HFFc6 (cell line): ENCODE measurements at places on chromosomes 11 and 22. TPM values are rescaled to one million over a fixed set of nuclear protein-coding genes. Genes with fewer than 3 reads are reported as not detected.

DNA sequence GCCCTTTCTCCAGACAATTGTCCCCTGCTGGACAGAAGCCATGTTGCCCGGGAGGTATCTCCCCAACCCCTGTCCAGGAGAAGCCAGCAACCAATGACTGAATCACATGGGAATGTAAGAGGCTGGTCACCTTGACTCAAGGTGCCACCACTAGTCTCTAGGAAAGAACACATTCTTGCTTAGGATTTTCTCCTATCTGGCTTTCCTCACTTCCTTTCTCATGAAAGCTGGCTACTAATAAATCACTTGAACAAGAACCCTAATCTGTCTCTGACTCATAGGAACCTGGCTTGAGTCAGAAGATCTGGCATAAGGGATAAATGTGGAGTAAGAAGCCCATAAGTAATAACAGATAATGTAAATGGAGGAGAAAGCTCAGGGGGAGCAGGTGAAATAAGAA, 101.4 kb upstream of the C11orf87 start:
- peak; percentile 40 for DNase-seq

DNA sequence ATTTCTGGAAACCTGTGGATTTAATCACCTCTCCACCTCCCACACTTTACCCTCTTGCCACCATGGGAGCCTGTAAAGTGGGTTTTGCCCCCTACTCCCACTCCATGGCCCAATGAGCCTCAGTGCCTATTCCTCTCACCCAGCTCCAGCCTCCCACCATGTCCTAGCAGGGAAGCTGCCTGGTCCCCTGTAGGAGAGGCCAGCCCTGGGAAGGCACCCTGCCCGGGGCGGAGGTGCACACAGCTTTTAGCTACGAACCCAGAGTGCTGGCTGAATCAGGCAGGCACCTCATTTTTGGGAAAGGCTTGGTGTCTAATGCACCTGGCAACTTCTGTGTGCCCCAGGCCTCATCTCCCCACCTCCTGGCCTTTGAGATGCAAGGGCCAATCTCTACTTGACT, 35.8 kb upstream of the ALX4 start:
- no peak for DNase-seq

DNA sequence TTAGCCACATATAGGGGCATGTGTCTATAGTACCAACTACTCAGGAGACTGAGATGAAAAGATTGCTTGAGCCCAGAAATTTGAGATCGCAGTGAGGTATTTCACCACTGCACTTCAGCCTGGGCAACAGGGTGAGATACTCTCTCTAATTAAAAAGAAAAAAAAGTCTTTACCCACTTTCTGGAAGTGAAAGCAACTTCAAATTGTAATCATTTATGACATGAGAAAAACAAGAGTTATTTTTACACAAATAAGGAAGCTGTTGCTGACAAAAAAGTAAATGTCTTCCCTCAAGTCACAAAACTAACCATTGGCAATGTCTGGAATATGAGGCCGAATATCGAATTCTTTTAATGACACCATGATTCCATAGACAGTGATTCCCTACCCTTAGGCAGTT, 71.4 kb downstream of the GLYATL1 start:
- DNase-seq: no peak

DNA sequence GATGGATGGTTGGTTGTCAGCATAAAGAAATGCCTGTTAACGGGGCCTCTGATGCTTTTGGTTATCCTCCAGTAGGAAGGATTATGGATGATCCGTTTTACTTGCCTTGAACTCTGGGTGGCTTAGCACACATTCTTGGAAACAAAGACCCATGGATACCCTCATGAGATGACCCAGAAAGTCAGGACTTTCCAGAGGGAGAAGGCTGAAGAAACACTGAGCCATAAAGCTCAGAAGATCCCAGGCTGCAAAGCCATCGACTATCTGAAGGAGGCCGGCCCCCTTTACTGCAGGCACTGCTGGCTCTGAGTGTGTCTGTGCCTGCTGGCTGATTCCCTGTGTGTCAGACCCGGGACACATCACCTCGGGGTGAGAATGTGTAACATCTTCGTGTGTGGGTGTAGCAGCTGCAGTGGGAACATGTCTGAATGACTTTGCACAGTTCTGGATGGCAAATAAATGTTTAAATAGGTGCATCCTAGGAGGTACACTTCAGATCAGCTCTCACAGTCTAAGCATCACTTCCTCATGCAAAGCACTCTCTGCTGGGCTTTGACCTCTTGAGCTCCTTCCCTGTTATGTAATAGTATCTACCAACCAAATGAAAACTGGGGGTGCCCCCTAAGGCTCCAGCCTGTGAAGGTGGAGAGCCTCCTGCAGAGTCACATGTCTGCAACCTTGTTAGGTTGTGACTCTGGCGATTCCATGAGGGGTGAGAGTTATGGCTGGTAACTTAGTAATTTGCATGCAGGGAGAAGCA, 1084.9 kb downstream of the TBC1D22A start:
- DNase-seq: no peak

DNA sequence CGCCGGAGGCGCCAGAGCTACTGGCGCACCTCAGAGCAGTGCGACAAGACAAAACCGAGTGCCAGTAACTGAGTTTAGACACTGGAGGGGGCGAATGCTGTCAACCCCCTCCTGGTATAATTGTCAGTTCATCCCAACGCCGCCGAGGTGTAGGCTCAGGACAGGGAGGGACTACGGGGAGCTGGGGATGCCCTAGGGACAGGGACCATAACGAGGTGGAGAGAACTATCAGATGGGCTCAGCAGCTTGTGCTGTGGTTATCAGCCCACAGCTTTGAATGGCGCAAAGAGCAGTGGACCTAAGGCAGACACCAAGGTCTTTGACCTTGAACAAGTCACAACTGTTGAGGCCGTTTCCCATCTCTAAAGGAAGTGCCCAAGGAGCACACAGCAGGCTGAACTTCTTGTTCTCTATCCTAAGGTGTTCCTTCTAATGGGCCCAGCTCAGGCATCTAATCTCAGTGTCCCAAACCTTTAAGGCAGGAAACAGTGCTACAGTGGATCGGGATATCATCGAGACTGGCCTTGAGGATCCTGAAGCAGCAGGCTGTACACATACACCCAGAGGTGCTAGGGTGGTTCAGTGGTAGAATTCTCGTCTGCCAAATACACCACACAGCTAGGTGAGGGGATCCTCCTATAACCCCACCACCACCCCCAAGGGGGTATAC, 958 bp upstream of the TUT1 start:
- DNase-seq: no peak

Gene CASP5
- not detected in 2 replicates for total RNA-seq

Gene CRYAB
- 49.1 to 101 TPM (median 51.6 TPM) in 3 replicates for total RNA-seq

Gene OTOG
- total RNA-seq: not detected in 3 replicates

Gene PLAAT5
- total RNA-seq: not detected in 3 replicates
